ENCODE measurements at places on chromosomes 5 and 9.

DNA sequence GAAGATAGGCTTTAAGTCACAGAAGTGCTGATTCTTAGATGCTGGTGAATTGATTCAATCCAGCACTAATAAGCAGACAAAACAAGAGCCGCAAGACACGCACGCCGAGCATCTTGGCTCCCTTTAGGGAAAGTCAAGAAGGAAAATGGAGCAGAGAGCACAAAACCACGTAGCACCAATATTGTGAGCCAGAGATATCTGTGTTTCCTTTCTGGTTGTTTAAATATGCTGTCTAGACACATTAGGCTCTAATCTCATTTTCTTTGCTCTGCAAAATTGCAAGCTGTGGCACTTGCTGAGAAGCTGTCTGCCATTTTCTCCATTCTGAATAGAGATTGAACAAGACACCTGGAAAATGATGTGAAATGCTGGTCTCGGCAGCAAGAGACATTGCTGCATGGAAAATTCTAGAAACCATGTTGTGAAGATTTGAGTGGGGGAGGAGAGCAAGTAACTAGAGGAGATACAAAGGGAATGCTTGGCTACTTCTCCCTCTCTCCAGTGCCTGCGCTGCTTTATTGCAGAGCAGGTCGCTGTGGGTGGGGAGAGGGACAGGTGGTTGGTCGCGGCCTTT lies 336.3 kb downstream of the MED10 start:
- DNase-seq = no peak

DNA sequence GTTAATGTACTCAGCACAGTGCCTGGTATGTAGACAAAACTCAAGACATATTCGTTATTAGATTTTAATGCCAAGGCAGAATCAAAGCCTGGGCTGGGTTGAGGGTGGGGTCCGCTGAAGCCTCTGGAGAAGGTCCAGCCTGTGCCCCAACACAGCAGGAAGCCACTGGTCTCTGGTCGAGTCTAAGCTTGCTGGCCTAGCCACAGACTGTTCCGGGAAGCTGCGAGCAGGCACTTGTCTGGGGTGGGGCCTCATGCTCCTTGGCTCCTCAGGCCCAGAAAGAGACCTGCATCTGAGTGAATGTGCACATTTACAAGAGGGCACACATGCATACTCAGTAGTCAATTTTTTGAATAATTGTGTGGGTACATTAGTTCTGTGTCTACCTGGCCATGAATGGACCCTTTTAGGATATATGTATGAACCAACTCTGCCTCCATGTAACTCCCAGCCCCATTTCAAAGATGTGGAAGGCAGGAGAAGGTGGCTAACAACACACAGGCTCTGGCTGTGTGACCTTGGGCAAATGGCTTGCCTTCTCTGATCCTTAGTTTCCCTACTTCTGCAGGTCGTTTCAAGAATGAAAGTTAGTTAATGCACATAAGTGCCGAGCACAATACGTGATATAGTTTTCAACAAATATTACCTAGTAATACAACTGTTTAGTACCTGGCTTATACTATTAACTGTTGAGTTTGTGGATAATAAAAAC lies 18.3 kb downstream of the FAT2 start:
- no peak for DNase-seq

DNA sequence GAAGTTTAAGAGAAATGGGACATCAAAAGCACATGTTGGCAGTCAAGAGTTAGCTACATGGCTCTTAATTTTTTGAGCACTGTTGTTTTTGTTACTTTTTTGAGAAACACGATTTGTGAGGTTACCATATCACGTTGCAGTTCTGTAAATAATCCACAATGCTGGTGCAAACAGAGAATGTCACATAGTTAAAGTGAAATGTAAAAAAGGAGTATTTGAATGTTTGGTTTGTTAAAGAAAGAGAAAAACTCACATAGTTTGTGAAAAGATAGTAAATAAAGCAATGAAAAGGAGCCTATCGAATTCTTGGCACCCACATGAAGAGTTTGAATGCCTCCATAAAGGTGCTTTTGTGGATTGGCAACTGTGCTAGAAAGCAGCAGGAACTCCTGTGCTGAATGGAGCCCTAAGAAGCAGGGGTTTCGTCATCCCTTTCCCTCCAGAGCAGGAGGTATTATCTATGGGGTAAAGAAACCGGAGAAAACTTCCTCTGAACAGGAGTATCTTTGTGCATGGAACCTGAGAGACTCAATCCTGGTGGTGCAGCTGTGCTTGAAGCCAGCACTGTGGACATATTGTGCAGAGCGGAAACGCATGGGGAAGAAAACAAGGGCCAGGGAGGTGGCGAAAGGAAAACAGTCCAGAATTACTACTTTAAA lies 148.5 kb upstream of the OTULINL start:
- no peak for DNase-seq

DNA sequence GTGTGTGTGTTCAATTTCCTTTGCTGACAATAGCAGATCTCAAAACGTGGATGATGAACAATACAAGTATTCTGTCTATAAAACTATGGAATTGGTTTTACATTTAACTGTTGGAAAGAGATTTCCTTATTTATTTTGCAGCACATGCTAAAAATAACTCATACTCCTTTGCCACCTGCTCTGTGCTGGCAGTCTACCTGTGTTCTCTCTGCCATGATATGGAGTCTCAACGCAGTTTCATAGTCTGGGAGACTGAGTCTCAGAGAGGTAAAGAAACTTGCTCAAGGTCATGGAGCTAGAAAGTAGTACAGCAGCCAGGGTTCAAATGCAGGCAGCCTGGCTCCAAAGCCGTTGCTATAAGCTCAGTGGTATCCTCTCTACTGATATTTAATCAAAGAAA lies 466.0 kb upstream of the DAP start:
- DNase-seq = no peak

DNA sequence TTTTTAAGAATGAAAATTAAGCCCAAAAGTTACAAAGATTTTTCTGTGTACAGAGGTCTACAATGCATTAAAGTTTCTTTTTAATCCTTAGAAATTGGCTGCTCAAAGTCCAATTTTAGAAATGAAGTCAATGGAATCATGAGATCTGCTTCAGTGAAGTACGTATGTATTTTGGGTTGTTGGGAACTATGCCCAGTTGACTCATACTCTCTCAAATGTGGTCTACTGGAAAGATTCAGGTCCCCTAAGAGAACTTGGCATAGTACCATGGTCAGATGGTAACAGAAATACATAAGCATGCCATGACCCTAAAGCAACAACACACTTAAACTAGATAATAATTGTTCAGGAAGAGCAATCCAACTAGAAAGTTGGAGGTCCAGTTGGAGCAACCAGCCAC lies 23.0 kb downstream of the FBLL1 start:
- no peak for DNase-seq

GRCh38 chr9:5455181-5455580 lies 4.8 kb downstream of the CD274 start:
- DNase-seq = no peak

DNA sequence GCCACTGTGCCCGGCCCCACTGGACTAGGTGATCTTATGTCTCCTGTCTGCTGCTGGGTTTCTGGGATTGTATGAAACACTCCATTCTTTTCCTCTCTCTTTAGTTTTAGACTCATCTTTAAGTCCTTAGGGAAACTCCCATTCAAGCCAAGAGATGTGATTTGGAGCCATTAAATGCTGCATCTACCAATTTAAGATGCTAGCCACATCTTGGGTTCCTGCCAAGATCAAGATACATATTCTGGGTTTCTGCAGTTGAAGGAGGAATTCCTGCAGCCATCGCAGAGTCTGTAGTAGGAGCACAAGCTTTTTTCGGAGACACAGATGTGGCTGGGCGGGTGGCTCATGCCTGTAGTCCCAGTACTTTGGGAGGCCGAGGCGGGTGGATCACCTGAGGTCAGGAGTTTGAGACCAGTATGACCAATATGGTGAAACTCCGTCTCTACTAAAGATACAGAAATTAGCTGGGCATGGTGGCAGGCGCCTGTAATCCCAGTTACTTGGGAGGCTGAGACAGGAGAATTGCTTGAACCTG lies 23.2 kb downstream of the STXBP1 start:
- no peak for DNase-seq

GRCh38 chr9:33320230-33320567 lies 29.9 kb downstream of the NFX1 start:
- no peak for DNase-seq

DNA sequence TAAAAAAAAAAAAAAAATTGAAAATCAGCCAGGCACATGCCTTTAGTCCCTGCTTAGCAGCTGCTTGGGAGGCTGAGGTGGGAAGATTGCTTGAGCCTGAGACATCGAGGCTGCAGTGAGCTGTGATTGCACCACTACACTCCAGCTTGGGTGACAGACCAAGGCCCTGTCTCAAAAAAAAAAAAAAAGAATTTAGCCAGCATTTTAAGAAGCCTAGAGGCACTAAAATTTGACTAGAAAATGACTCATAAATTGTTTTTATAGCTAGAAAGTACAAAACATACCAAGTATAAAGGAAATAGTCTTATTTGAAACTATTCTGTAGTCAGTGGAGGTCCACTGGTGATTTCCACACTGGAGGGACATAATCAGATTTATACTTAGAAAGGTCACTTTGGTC lies 17.5 kb downstream of the LRRC70 start:
- DNase-seq = no peak

GRCh38 chr5:32951003-32951402 lies 239.9 kb downstream of the NPR3 start:
- no peak for DNase-seq

GRCh38 chr9:105447386-105447813 lies 434 bp upstream of the FSD1L start:
- DNase-seq = no peak

- no peak for DNase-seq
Observed at GRCh38 chr5:61675015-61675692, 343.1 kb downstream of the ZSWIM6 start.

DNA sequence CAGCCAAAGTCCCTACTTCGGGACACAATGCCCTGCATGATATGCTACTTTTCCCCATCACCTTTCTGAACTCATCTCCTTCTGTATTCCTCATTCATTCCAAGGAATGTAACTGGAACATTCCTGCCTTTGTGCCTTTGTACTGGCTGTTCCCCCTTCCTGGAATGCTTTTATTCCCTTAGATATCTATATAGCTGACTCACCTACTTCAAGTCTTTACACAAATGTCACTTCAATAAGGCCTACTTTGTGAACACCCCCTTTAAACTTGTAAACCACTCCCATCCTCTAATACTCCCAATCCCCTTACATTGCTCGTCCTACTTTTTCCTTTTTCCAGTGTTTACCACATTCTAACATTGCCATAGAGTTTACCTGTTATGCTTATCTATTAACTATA lies 2.4 kb downstream of the NOL6 start:
- DNase-seq = no peak

DNA sequence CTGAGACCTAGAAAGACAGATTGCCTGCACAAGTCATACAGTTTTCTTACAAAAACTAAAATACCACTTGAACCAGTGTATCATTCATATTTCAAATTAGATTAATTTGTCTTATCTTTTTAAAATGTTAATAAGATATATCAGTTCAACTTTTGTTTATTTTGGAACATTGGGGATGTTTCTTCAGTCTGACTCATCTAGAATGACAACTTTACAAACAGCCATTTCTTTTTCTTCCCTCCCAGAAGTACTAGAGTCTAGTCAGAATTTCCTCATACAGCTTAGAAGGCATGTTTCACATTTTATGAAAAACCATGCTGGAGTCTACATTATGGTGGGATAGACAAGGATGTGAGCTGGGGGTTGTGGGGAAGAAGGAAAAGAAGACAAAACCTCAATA lies 262.5 kb downstream of the NFIB start:
- no peak for DNase-seq

DNA sequence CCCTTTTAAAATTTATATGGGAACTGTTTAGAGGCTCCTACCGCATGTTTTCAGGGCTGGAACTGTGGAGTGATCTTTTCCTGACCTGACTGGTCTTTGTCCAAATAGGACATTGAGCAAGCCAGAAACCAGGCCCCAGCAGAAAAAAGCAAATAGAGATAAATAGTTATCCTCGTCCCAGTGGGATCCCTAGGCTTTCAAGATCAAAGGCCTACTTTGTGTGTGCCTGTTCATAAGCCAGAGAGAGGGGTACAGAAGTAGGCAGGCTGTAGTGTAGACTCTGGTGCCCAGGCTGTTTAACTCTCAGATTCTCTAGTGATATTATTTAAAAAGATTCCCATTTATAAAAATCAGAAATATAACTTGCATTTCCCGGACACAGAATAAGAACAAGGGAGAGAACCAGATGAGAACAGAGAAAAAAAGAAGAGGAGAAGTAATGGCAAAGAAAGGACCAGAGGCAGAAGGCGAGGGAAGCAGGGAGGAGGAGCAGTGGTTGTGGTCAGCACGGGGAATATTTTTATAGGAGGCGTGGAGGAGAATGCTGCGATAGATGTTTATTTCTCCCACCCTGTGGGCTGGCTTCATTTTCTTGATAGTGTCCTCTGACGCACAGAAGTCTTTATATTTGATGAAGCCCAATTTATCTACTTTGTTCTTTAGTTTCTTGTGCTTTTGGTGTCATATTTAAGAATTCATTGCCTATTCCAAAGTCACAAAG lies 101.2 kb downstream of the AOPEP start:
- no peak for DNase-seq

DNA sequence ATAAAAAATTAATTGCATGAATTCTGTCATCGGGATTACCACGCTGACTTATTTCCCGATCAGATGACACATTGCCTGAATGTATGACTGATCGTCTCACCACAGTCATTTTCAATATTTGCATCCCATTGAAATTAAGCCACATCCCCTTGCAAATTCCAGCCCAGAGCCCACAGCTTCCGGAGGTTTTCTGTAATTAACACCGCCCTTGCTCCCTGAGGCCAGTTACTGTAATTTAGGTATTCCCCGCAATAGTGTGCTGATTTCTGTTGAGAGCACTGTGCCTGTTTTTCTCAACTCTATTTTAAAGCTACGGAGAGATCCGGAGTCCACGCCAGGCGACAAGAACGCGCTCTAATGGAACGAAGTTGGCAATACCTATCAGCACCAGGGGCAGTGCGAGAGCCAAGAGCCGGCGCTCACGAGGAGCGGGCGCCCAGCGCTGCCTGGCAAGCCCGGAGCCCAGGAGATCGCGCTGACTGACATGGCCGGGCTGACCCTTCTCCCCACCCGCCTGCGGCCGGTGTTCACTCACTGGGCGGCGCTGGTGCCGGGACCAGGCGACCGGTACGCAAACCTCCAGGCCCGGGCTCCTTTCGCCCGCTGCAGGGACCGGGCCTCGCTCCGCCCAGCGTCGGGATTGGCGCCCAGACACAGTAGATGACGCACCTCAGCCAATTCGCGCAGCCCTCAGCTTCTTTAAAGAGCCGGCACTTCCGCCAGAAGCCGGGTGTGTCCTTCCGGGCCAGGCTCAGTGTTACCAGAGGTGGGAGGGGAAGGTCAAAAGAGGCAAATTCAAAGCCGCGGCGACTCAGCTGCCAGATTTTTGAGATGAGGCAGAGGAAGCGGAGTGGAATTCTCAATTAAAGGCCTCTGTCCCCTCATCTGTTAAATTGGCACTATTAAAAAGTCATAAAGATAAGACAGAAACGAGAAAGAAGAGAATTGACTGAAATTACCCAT lies at the start of gene PLGRKT:
PLGRKT (minus strand) TSS at position 672 of the 963 bp plus-strand sequence. CDS start 5,948 bp downstream, outside the sequence.
- DNase-seq = peak; percentile 84

DNA sequence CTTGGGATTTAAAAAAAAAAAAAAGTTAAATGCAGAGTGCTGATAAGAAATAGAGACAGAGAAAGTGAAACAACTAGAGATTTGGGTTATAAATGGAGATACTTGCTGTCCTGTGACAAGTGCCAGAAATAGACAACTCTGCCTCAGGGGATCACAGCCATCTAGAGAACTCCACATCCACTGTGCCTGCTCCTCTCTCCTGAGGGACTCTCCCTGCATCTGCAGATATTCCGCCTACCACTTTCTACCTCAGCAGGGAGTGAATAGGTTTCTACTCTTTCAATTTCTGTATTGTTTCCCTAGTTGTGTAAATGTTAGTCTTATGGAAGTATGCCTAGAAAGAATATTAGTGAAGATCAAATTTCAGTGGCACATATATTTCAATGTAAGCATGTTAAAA lies 307.2 kb downstream of the HTR1A start:
- DNase-seq = no peak

GRCh38 chr5:57698802-57699201 lies 216.2 kb upstream of the ACTBL2 start:
- no peak for DNase-seq
